ENCODE measurements at places on chromosomes 16 and 17. TPM values are rescaled to one million over a fixed set of nuclear protein-coding genes. Genes with fewer than 3 reads are reported as not detected.

The EMC6 gene
- 57.6 TPM for total RNA-seq

GRCh38 chr16:22739077-22739476 is 74.9 kb upstream of the HS3ST2 start:
- no peaks in the 10 kb centered on the region for H3K4me1 ChIP-seq
- peaks cover 14% of the 10 kb centered on the region for H3K27me3 ChIP-seq
- no peak for DNase-seq
- no peak overlapping the region for H3K27ac ChIP-seq
- H3K4me3 ChIP-seq: no peak overlapping the region

DNA sequence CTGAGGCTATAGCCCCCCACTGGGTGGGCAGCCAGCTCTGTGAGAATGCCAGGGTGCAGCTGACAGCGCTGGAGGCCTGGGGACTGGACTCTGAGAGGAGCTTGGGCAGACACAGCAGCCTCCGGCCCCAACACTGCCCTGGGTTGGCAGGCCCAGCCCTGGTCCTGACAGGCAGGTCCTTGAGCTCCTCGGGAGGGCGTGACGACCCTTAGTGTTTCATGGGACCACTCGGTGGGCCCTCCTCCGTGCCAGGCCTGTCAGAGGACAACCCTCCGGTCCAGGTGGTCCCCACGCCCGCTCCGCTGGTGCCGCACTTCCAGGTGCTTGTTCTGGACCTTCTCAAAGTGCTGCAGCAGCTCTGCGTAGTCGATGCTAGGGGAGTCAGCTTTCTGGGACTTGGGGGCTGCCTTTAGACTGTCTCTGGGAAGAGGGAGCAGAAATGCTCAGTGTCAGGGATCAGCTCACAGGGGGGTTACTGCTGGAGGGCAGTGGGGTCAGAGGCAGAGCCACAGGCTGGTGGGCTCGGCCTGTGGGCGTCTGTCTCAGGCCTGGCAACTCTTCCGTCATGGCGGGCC is 1.9 kb upstream of the MTSS2 start:
- H3K4me3 ChIP-seq: peak overlapping the region; percentile 31
- H3K27ac ChIP-seq: peak overlapping the region; percentile 91
- H3K36me3 ChIP-seq: no peaks in the 10 kb centered on the region
- peaks cover 7% of the 10 kb centered on the region for H3K27me3 ChIP-seq
- peaks cover 54% of the 10 kb centered on the region for H3K4me1 ChIP-seq

DNA sequence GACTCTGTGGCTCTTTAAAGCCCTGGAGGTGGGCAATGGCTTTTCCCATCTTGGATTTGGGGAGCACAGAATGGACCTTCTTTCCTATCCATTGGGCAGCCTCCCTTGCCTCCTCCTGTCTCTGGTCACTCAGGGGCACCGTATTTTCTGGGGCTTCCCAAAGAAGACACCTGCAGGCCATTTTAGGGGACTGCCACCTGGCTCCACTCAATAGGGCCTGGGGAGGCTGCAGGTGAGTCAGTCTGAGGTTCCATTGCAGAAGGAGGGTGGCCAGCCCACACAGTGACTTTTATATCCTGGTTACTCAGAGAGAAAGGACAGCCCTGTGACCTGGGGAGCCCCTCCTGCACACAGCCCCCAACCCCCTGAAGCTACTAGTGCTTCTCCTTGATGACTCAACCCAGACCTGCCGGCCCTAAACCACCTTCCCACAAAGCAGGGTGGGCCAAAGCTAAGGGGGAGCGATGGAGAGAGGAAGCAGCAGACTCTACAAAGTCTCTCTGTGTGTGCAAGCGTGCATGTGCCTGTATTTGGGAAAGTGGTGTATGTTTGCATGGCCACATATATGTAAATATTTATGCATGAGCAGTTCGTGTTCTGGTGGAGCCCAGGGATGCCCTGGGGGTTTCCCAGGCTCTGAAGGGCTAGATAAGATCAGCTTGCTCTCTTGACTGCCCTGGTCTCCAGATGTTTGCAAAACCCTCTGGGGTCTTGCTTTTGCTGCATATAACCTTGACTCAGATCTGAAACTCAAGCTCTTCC is 5.0 kb downstream of the CX3CL1 start:
- no peak overlapping the region for H3K4me3 ChIP-seq
- no peak overlapping the region for H3K27ac ChIP-seq
- no peak for DNase-seq
- H3K27me3 ChIP-seq: peaks cover 28% of the 10 kb centered on the region
- H3K36me3 ChIP-seq: no peaks in the 10 kb centered on the region

DNA sequence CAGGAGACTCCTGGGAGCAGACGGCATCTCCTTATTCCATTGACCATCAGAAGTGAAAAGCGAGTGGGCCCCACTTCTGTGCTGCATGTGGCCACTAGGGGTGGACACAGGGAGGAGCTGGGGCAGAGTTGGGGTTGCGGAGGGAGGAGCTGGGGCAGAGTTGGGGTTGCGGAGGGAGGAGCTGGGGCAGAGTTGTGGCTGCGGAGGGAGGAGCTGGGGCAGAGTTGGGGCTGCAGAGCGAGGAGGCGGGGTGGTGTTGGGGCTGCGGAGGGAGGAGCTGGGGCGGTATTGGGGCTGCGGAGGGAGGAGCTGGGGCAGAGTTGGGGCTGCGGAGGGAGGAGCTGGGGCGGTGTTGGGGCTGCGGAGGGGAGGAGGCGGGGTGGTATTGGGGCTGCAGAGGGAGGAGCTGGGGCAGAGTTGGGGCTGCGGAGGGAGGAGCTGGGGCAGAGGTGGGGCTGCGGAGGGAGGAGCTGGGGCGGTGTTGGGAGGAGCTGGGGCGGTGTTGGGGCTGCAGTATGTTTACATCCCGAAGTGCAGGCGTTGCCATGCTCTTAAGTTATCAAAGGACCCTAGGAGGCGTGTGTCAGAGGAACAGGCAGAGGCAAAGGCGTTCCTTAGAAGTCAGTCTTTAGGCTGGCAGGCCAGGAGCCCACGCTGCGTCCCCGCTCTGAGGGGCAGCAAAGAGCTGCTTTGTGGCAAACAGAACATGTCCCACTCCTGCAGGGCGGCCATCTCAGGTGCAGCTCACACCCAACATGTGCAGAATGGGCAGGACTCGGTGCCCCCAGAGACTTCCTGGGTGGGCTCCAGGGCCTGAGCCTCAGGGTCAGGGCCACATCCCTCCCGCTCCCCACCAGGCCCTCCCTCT is 76.0 kb downstream of the ZNF778 start:
- peaks cover 19% of the 10 kb centered on the region for H3K4me1 ChIP-seq
- peaks cover 19% of the 10 kb centered on the region for H3K36me3 ChIP-seq
- DNase-seq: no peak

All from HFFc6 (cell line).